ENCODE measurements at places on chromosomes 11 and 22.

DNA sequence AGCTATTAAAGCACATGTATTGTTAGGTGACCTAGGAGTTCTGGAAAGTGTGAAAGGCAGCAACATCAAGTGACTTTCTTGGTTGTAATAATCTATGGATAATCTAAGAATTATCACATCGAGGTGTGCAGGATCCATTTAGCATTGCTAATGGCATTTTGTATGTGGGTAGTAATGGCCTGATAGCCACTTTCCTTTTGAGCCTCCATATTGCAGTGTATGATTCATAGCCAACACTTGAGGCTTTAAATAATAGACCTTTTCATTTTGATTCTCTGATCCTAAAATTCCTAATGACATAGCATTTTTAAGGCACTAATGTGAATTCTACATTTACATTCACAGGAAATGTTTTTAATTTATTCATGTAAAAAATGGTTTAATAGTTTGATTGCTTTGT is 759.4 kb downstream of the NELL1 start:
- DNase-seq = no peak

- DNase-seq = no peak
Measured at GRCh38 chr11:128648711-128649110, 45.2 kb upstream of the FLI1 start.

DNA sequence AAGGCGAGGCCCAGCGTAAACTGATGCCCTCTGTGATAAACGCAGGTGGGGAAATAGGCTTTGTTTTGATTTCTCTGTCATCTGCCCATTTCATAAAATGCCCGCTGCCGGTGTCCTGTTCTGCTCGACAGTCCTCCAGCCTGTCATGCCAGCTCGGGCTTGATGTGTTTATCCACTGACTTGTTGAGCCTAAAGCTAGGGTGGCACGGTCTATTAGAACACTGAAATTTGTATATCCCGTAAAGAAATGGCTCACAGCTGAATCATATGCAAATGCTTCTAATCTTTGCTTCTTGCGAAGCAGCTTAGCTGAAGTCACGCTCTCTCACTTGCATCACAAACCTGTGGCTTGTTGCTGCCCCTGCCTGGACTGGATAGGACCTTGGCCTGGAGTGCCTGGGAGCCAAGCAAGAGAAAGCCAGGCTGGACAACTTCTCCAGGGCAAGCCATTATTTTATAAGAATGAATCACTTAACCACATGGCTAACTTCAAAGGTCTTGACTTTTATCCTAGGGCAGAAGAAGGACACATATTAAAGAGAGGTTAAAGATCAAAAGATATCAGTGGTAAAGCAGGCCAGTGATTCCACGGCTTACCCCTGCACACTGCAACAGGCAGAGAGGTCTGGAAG is 33.1 kb downstream of the EHF start:
- DNase-seq = no peak

DNA sequence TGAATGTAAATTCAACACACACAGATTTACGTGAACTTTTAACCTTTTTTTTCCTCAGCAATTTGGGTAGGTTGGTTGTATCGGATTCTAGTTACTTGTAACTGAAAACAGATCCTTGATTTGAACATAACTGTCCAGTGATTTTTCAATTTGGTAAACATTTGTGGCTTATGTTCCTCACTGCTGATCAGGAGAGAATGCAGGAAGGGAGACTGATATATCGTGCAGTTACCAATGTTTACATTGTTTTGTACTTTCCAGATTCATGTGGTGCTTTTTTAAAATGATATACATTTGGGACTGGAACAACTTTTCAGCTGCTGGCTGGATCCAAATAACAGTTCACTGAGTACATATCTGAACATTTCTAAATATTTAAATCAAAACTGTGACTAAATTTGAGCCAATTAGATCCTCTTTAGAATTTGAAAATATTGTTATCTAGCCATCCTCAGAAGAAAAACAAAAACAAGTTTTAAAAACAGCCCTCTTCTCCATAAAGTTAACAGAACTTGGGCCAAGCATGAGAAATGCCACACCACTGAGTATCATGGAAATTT is 84.3 kb upstream of the MTMR2 start:
- DNase-seq = no peak

DNA sequence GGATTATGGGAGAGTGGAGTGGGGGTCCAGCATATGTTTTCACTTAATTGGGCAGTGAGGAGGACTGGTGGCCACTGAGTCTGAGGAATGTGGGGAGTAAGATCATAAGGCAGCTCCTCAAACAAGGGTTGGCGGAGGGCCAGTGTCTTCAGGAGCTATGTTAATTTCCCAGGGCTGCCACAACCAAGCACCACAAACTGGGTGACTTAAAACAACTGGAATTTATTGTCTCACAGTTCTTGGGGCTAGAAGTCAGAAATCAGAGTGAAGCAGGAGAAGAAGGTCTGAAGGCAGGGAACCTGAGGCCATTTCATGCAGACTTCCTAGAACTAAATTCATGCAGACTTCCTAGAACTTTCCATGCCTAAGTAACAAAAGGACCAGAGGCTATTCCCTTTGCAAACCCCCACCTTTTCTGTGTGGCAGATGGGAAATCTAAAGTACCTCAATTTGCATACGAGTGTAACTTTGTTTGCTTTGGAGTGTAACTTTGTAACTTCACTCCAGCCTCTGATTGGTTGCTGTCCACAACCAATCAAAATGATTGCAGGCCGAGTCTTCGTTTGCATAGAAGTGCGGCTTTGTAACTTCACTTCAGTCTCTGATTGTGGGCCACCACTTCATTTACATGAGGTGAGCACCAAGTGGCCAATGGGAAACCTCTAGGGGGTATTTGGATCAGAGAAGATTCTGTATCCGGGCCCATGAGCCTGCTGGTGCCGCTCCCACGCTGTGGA is 50.5 kb upstream of the ZBED5 start:
- no peak for DNase-seq

DNA sequence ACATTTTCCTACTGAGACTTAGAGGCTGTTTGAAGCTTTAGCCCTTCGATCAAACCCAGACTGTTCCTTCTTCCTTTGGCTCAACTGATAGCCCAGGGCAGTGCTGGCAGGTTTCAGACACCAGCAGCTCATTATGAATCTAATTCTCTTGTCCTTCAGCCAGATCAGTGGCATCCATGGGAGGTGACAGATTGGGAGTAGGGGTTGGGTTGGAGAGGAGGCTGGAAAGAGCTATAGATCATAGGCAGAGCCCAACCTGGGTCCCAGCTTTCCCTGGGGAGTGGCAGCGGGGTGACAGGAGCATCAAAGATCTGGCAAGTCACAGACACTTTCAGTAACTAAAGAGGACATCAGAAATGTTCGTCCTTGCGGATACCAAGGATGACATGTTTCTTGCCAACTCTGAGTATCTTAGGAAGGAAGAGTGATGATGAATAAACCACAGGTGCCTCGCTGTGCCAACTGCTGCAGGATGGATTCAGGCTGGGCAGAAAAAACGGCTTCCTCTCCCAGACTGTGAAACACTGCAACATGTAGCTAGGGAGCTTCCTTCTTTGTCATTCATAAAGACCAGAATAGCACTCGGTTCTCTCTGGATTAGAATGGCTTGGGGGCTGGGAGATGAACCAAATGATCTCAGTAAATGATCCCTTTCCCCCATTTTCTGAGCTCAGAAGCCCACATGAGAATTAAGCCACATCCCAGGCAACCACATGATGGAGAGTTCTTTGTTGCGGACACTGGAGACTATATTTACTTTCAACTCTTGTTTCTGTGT is 19.1 kb downstream of the ABCC8 start:
- DNase-seq = no peak

DNA sequence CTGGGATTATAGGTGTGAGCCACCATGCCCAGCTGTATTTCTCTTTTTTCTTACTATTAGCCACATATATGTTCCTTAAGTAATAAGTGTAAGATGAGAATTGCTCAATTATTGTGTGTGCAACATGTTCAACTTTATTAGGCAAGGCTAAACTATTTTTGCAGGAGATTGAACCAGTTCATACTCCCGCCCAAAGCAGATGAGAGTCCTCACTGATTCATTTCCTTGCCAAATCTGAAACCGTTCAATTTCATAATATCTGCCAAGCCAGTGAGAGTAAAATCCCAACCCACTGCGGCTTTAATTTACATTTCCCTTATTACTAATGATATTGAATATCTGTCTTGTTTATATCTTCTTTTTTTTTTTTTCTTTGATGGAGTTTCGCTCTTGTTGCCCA is 48.4 kb downstream of the KCNJ4 start:
- DNase-seq = no peak

GRCh38 chr11:33731723-33732531 is 4.3 kb downstream of the CD59 start:
- DNase-seq = peak; percentile 40

DNA sequence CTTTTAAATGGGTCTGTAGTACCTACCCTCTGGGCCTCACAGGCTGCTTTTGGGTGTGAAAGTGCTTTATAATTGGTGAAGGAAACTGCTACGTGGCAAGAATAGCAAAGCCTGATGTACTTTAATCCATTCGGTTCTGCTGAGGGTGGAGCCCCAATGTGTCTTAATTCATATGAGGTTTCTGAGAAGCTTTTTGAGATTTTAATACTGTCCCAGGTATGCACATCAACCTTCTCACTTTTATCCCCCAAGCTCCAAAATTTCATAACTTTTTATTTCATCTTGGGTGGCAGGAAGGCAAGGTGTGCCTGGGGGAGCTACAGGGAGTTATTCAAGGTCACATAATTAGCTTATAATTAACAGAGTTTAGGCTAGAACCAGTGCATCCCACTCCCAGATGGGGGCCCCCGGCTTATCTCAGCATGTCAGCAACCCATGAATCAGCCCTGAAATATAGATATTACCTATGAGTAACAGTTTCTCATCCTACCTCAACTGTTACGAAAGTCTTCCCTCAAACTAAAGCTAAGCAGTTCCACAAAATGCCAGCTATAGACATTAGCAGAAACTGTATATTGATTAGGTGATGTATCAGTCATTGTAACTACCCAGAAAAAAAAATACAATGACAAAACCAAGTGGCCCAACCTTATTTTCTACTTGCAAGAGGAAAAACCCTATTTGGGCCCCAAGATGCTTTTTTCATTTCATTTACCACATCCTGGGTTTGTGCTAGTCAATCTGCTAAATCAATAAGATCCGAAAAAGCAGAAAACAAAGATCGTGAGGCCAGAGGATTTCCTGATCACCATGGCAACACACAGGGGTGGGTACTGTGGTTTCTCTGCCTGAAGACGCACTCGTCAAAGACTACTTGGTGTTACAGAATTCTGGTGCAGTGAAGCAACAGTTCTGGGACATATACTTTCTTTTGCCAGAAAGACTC is 26.7 kb downstream of the CD44 start:
- peak; percentile 86 for DNase-seq

GRCh38 chr11:105740164-105740903 is 130.5 kb downstream of the GRIA4 start:
- no peak for DNase-seq

GRCh38 chr11:122319085-122319484 is 203.1 kb upstream of the BLID start:
- no peak for DNase-seq

DNA sequence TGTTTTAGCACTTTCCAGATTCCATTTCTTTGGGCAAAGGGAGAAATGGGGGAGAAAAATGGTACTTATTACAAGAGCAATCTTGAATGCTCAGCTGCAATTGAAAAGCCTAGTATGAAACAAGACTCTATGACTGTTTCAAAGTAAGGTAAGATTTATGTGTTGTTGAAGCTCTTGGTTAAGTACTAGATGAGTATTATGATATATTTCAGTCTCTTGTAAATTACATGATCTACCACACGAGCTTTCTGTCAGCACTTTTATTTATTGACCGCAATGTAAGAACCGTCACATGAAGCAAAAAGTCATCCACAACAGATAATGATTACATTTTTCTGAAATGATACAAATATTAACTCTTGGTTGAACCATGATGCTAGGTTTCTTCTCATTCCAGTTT is 906.7 kb upstream of the CHORDC1 start:
- no peak for DNase-seq

DNA sequence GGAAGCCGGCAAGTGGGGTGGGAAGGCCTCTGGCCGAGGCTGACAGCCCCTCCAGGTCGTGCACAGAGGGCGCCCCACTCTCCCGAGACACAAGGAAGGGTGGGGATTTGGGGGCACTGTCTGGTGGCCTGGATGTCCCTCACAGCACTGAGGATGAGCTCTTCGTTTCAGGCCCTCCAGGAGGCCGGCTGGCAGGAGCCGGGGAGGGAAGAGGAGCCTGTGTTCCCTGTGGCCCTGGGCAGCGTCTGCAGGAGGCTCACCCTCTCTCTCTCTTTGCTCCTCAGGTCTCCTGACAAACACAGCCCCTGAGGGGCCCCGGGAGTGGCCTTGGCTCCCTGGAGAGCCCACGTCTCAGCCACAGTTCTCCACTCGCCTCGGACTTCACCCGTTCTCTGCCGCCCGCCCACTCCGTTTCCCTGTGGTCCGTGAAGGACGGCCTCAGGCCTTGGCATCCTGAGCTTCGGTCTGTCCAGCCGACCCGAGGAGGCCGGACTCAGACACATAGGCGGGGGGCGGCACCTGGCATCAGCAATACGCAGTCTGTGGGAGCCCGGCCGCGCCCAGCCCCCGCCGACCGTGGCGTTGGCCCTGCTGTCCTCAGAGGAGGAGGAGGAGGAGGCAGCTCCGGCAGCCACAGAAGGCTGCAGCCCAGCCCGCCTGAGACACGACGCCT is 1078.0 kb downstream of the BRD1 start:
- no peak for DNase-seq

- no peak for DNase-seq
Measured at GRCh38 chr11:44319170-44319551, 9.2 kb upstream of the ALX4 start.

DNA sequence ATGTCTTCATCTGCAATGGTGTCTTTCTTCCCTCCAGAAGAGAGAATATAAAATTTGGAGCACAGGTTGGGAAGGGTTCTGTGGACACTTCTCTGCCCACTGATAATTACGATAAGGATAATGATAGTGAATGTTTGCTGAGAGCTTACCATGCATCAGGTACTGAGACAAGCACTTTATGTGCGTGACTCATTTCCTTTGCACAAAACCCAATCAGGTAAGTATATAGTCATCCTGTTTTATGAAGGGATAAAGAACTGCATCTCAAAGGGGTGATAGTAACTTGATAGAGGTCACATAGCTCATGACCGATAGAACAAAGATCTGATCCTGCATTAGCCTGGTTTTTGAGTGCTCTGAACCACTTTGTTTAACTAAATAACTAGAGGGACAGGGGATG is 9.4 kb downstream of the DRD2 start:
- no peak for DNase-seq

DNA sequence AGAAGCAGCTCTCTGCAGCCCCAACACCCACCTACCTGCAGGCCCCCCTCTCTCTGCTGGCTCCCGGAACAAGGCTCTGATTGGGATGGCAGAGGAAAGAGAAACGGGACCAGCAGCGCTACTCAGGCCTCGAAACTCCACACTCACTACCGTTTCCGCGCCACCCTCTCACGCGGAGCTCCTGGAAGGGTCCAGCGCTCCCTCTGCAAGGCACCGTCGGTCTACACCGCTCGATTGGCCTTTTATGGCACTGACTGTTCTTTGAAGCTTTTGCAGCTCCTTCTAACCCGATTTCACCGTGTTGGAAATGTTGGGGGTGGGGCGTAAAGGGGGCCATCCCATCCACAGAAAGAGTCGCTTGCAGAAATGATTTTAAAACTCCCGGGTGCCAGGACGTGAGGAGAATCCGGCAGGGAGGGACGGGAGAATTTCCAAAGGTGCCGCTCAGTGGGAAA is 323 bp upstream of the PANX1 start:
- DNase-seq = no peak

GRCh38 chr11:47378010-47378835 is at the start of gene SPI1:
SPI1 (minus strand) TSS chr11:47378547; CDS start chr11:47378353, 194 bp downstream.
- no peak for DNase-seq

- no peak for DNase-seq
Measured at GRCh38 chr11:47496808-47497207, 47.9 kb upstream of the RAPSN start.

Measured in stimulated activated CD8-positive, alpha-beta memory T cell treated with anti-CD3 and anti-CD28 coated beads, Interleukin-7, amount 100 ng/mL, for 48 hours (primary cell).